ENCODE measurements at places on chromosomes 12 and 14. TPM values are rescaled to one million over a fixed set of nuclear protein-coding genes. Genes with fewer than 3 reads are reported as not detected.

Gene CLEC2A
- total RNA-seq: not detected

Gene PLEK2
- total RNA-seq: 27.6 TPM

Gene LBHD2
- total RNA-seq: not detected

Gene FKBP3
- 141 TPM for total RNA-seq

Gene CABP1
- 0.14 TPM for total RNA-seq

Gene KCNH5
- not detected for total RNA-seq

Gene ARHGAP5
- 71.2 TPM for total RNA-seq

Gene MYO1A
- total RNA-seq: 0.15 TPM

Gene KRT84
- total RNA-seq: not detected

Measured in A549 treated with CpdA at 1 μM for 4 hours (cell line).